Stimulated activated memory B cell treated with anti-CD40 and anti-IgM and Interleukin-4, amounts not matched to agents 10 μg/mL and 1 μg/mL and 100 μg/mL, for 72 hours (primary cell): ENCODE measurements at places on chromosomes 11 and 22.

- no peak for ATAC-seq
Observed at GRCh38 chr22:45861259-45861658, 115.7 kb downstream of the WNT7B start.

DNA sequence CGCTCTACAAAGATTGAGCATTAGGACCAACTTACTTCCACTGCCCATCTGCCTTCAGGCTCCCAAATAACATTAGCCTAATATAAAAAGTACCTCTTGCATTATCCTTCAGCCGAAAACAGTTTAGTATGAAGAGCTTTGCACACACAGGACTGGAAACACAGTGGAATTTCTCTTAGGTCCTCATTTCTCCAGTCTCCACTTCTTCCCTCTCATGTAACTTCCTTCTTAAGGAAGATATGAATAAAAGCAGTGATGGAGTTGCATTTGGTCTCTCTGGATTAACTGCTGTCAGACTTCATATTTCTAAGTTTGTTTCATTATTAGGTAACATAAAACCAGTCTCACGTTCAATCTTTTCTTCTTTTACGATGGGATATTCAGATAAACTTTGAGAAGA lies 5.6 kb upstream of the MPEG1 start:
- ATAC-seq = no peak

DNA sequence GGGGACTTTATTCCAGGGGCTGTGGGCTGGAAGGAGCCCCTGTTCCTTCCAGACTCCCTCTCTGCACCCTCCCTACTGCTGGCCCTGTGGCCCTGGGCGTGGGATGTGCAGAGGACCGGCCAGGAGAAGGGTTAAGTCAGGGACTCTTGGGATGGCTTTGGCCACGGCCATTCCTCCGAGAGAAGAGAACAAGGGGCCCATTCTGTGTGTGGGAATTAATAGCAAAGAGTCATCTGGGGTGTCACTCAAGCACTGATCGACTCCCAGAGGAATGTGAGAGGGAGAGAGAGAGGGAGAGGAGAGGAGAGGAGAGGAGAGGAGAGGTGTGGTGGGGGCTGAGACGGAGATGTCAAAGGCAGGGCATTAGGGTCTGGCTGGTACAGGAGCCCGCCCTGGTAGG lies 14.2 kb upstream of the SOX10 start:
- ATAC-seq = no peak

DNA sequence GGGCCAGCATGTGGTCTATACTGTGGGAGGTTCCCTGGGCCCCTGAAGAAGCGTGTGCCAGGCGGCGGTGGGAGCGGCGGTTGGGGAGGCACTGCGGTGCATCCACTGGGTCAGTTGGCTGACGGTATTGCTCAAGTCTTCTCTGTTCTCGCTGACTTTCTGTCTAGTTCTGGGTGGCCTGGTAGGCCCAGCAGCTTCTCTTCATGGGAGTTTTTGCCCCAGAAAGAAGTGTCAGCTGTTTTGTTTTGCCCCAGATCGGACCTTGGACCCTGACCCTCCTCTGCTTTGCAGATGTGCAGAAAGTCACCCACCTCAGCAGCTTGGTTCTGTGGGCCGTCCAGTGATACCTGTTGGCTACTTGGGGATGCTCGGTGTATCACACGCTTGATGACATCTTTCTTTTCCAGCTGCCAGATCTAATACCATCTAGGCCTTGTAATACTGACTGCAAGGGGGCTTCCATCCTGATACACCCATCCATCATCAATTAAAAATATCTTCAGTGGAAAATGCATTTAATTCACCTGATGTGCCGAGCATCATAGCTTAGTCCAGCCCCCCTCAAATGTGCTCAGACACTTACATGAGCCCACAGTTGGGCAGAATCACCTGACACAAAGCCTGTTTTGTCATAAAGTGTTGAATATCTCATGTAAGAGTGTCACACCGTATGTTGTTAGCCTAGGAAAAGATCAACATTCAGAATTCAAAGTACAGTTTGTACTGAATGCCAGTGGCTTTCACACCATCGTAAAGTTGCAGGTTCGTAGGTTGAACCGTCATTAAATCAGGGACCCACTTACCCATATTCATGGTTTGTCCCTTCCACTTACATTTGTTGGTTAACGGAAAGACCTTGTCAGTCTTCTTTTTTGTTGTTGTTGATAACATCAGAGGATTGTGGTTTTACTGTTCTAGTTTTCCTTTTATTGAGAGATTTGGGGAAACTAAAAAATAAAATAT lies 13.9 kb downstream of the ZBED4 start:
- no peak for ATAC-seq

DNA sequence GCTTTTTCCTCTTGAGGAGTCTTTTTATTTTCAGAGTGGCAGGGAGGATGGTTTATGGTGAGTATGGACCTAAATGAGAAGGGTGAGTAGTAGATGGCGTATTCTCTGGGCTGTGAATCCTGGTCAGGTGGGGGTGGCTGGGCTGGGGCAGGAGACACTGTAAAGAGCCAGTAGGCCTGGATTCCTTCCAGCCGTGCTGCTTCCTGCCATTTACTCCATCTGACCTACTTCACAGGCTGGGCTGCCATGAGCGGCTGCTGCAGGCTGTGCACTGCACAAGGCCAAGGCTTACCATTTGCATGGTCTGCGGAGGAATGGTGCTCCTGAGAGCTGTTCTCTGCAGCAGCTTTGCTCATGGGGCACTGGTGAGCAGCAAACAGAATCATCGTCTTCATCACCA lies 297.6 kb downstream of the KIRREL3 start:
- no peak for ATAC-seq

- ATAC-seq = no peak
Observed at GRCh38 chr11:20000351-20001134, 159.7 kb downstream of the DBX1 start.
